ENCODE measurements at places on chromosomes 5 and 9.

- DNase-seq: no peak
Measured at GRCh38 chr5:150464554-150465012, 15.0 kb upstream of the RPS14 start.

- no peak for DNase-seq
Measured at GRCh38 chr5:145787507-145787906, 47.6 kb downstream of the PRELID2 start.

- peak; percentile 66 for DNase-seq
Measured at GRCh38 chr5:96344678-96345577, 88.1 kb downstream of the PCSK1 start.

DNA sequence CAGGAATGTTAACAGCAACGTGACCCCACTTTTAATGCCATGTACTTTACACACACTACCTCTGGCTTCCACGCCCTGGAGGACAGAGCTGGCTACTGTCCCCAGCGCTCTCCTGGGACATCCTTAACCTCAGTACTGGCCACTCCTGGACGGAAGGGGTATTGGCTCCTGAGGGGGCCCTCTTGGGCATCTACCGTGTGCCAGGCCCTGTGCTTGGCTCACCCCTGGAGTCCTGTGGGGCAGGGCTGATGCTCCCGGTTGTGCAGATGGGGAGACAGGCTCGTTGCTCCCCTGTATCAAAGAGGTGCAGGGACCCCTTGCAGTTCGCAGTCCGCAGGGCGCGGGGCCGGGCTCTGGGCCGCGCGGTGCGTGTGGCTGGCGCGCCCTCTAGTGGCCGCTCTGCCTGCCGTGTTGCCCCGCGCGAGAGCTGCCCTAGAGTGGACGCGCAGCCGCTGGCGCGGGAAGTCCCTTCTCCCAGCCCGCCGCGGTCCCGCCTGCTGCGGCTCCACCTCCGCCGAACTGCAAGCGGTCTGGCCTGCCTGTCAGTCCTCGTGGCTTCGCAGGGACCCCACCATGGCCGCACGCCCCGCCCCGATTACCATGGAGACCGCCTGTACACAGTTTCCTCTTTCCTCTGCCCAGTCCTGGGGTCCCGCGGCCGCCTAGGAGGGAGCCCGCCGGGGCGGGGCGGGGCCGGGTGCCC, at the start of gene WDR38:
WDR38 (plus strand) TSS at position 632 of the 703 bp plus-strand sequence. CDS start 72 bp downstream, outside the sequence.
- DNase-seq: no peak

DNA sequence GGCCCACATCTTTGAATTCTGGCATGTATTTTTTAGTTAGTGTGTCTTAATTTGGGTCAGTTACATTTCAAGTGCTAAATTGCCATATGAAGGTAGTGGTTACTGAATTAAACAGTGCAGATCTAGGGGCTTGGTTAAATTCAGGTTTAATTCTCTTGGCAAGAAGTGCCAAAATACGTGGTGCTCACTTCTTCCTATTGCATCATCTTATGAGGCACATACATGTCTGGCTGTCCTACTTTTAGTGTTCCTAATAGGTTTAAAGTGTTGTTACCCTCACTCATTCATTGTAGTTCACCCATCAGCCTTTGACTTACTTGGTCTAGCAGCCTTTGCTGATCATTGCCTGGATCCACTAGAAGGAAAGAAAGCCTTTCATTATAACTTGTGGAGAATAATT, 59.5 kb downstream of the RPS6 start:
- no peak for DNase-seq

DNA sequence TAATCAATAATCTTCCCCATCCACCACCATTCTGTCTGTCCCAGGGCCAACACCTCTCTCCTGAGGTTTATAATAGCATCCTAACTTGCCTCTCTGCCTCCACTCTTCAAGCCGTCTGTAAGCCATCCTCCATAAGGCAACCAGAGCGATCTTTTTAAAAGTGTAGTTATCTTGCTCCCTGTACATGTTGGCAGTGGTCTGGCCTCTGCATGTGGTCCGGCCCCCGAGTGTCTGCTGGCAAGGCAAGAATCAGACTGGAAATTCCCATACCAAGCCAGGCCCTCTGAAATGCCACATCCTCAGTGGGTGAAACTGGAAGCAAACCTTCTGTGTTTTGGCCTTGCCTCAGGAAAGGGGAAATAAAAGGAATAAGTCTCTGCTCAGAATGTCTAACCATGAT, 17.0 kb downstream of the TTLL11 start:
- no peak for DNase-seq

GRCh38 chr5:54861212-54861894, 124.0 kb downstream of the ESM1 start:
- DNase-seq: peak; percentile 40

- DNase-seq: no peak
Measured at GRCh38 chr5:76099756-76100155, 16.6 kb downstream of the SV2C start.

- DNase-seq: no peak
Measured at GRCh38 chr5:14413331-14413750, 168.3 kb upstream of the OTULINL start.

DNA sequence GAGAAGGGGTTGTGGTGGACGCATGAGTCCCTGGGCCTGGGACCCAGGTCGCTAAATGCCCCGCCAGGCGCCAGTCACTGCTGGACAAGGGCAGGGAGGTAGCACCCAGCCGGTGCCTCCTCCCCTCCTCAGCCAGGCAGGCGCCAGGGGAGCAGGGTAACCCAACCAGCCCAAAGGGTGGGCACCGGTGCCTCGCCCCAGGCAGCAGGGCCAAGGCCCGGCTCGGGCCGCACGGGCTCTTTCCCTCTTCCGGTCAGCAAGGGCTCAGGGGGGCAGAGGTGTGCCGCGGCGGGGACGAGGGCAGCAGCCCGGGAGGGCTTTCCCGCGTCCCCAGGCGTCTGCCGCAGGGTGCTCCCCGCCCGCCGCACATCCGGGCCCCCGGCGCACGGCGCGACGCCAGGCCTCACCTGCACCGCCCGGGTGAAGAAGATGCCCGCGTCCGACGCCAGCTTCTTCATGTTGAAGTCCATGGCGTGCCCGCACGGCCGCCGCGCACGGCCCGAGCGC, 393 bp downstream of the SH3GLB2 start:
- DNase-seq: no peak

GRCh38 chr9:124290053-124290591, 32.4 kb downstream of the NEK6 start:
- DNase-seq: no peak

DNA sequence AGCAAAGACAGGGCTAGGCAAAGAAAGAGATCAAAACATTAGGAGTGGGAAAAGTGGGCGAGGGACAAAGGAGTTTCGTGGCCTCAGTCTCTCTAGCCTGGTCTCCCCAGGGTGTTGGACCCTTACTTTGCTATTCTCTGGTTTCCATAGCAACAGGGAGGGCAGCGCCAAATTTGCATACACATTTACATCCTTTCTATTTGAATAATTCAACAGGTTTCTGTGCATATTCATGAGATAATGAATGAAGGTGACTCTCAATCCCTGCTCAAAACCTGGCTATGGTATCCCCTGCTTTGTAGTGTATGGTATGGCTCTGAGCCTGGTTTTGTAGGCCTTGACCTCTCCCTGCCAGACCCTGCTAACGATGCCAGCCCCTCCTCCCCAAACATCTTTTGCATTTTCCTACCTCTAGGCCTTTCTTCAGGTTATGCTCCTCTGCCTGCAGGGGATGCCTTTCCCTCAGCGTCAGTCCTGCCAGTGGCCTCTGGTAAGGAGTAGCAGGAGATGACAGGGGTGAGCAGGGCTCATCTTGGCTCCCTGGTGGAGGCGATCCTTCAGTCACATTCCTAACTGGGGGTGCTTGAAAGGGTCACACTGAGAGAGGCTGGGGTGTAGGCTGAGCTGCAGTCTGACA, 9.8 kb downstream of the RPP25L start:
- no peak for DNase-seq

Data from HFF-Myc (cell line).